ENCODE measurements at places on chromosomes 1 and 21.

- no peak for DNase-seq
Observed at GRCh38 chr1:76824106-76824505, 43.2 kb upstream of the ST6GALNAC5 start.

DNA sequence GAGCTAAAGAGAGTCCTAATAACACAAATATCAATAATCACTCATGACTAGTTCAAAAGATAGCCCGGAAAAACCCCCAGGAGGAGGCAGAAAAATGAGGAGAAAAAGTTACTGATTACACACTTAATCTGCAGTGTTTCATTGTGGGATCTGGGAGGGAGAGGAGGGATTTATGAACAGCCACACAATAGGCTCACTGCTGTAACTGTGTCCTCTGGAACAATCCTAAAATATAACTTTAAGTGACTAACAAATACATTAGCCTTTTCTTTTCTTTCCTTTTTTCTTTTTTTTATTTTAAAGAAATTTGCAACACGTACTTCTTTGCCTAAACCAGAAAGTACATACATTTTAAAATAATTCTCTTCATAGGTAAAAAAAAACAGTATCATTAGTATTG is 106.3 kb upstream of the LBR start:
- DNase-seq, result no peak

- DNase-seq, result no peak
Observed at GRCh38 chr21:37866027-37866426, 50.2 kb downstream of the KCNJ6 start.

DNA sequence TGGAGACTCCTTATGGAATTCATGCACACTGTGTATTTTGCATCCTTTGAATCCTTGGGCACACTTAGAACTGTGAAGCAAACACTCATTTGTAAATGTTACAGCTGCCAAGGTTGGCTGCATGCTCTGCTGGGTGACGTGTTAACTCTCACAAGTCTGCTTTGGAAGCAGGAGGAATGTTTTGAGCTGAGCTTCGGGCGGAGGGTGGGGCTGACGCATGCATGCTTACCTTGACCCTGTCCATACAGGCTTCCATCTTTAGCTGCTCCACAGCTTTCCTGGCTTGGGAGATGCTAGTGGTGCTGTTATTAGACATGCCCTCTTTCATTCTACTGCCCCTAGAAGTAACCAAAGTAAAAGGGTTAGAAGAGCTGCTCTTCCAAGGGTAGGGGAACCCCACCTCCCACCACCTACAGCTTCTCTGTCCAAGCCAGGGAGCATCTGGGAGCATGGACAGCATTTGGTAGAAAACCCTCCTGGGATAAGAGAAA is 66.0 kb downstream of the GNG4 start:
- DNase-seq, result no peak

DNA sequence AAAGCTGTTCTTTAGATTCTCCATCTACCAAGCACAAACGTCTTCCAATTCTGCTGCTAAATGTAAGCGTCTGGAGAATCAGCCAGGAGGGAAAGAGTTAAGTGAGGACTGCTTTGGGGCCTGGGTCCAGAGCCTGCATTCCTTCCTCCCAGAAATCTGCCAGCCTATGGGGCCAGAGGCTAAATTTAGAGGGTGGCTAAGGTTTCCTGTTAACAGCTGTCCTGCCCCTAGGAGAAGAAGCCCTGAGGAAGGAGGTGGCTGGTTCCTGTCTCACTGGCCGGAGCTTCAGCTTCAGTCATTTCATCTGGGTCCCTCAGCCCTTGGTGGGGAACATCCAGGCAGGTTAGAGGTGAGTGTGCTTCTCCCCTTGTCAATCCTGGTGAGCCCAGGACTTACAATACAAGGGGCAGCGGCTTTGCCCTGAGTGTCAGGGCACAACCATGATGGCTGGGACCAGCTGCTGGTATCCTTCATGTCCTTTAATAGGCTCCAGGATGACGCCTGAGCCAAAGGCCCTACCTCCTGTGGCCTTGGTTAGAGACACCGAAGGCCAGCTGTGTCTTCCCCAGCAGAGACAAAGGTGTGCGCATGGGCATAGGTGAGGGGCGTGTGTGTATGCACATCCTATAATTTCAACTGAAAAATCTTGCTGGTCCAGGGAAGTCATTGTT is at the start of gene STYXL2:
TSS of gene STYXL2 (plus strand) at position 230 of the 671 bp plus-strand sequence. CDS start 775 bp downstream, outside the sequence.
- no peak for DNase-seq

GRCh38 chr1:196102826-196103225 is 505.4 kb downstream of the KCNT2 start:
- no peak for DNase-seq

DNA sequence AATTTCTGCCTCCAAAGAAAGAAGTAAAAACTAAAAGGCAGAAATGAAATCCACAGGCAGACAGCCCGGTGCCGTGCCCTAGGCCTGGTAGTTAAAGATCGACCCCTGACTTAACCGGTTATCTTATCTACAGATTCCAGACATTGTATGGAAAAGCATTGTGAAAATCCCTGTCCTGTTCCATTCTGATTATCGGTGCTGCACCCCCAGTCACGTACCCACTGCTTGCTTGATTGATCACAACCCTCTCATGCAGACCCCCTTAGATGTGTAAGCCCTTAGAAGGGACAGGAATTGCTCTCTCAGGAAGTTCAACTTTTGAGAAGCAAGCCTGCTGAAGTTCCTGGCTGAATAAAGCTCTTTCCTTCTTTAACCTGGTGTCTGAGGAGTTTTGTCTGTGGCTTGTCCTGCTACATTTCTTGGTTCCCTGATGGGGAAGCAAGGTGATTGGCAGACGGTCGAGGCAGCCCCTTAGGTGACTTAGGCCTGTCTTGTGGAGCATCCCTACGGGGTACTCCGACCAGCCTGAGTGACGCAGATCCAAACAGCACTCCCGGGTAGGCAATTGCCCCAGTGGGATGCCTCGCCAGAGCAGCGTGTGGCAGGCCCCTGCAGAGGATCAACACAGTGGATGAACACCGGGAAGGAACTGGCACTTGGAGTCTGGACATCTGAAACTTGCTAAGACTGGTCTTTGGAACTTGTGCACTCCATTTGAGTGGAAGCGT is 111.2 kb upstream of the PPM1J start:
- DNase-seq, result no peak

- DNase-seq, result no peak
Observed at GRCh38 chr1:31423418-31423947, 10.5 kb downstream of the SERINC2 start.

DNA sequence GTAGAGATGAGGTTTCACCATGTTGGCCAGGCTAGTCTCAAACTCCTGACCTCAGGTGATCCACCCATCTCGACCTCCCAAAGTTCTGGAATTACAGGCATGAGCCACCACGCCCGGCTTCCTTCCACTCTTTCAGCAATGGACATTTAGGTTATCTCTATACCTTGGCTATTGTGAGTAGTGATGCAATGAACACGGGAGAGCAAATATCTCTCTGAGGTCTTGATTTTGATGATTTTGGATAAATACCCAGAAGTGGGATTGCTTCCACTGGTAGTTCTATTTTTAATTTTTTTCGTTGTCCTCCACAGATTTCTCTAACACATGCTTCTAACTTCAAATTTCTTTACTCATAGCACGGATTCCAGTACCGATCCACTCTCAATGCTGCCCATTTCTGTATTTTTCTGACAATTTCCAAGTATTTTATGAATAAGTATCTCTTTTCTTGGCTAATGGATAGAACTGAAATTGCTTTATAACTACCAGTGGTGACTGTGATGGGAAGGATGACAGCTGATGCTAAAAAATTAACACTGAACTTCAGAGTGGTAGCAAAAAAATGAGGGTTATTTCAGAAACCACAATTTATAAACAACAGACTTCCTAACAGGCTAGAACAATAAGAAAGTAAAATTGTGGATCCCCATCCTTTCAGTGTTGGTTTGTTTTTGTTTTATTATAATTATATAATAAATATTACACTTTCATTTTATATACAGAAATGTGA is 327.5 kb upstream of the RUNX1 start:
- DNase-seq, result no peak

DNA sequence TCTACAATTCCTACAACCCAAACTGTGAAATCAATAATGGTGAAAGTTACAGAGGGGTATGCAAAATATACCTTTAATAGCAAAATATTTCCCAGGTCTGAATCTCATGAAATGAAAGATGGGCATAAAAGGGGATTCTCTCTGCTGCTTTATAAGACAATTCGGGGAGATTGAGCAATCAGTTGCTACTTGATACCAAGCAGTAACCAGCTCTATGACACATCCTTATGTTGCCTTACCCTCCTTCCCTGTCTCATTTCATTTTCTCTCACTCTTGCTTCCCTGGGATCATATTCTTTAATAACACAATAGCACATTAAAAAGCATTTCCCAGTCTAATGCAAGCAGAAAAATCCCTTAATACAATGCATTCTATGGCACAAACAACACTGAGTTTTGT is 29.0 kb downstream of the ZSWIM5 start:
- DNase-seq, result no peak

DNA sequence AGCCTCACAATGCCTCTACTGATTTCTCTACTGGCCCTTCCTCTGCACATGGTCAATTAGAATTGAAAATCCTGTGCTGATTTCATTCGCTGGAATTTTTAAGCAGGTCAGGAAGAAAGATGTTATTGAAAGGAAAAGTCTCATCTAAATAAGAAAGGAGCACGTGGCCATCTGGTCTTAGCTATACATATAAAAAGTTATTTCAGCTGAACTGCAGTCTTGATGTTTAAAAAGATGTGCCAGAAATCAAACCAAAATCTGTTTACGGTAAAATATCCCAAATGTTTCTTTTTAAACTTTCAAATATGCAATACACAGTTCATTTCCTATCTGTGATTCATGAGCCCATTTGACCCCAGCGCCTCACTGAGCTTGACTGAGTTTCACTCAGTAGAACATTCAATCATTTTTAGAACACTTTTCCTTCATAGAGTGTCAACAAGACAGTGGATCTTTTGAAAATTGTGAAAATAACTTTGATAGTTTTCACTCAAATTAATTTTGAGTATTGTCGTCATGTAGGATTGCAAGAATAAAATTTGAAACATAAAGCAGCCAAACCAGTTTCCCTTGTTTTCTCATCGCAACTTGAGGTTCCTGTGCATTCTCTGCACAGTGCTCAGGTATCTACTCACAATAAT is 293.6 kb downstream of the PTPRC start:
- DNase-seq, result no peak

DNA sequence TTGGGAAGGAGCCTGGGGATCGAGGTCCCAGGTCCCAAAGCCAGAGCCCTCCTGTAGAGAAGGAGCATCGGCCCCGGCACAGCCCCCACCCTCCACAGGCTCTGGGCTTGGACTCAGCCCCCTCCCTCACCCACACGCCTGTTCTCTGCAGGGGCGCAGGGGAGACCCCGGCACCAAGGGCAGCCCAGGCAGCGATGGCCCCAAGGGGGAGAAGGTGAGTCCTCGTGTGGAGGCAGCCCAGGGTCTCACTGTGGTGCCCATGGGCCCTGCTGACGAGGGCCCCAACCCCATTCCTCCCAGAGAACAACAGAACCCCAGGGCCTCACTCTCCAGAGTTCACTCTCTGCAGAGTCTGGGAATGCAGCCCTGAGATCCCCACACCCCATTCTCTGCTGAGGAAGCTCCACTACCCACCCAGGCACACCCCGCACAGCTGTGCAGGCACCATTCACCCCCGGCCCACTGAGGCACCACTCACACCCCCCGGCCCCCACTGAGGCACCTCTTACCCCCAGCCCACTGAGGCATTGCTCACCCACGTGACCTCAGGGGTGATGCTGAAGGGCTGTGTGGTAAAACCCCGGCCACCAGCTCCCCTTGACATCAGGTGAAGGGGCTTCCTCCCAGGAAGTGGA is 21.8 kb downstream of the COL6A2 start:
- DNase-seq, result no peak

DNA sequence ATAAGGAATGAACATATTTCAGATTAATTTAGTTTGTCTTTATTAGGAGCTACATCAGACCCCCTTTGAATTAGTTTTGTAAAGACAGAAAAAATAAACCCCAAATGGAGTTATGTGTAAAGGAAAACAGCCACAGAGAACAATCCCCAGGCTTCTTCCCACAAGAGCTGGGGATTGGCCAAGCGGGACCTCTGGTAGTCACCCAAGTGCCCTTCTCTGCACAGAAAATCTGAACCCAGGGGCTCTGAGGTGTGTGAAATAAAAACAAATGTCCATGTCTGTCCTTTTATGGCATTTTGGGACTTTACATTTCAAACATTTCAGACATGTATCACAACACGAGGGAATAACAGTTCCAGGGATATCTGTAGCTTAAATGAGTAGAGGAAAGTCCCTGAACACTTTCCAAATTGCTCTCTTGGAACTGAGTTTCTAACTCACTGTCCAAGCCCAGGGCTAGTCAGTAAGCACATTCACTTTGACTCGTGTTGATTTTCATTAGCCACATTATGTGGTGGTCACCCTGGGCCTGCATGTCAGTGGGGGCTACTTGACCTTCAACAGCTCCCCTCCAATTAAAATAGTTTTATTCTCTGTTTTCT is 22.5 kb downstream of the DPT start:
- DNase-seq, result no peak

Measured in activated CD4-positive, alpha-beta T cell treated with anti-CD3 and anti-CD28 coated beads, Interleukin-10, Interleukin-2, amounts not matched to agents 100 ng/mL and 50 ng/mL, durations not matched to agents 16 hours and 8 hours (primary cell).